Hypothalamus (tissue), 51 donors: ENCODE measurements at places on chromosomes 7 and 10.

GRCh38 chr7:100155553-100156317, 2.8 kb downstream of the TRAPPC14 start:
- DNase-seq: no peak

GRCh38 chr10:11705722-11706121, 36.5 kb upstream of the ECHDC3 start:
- DNase-seq: no peak

DNA sequence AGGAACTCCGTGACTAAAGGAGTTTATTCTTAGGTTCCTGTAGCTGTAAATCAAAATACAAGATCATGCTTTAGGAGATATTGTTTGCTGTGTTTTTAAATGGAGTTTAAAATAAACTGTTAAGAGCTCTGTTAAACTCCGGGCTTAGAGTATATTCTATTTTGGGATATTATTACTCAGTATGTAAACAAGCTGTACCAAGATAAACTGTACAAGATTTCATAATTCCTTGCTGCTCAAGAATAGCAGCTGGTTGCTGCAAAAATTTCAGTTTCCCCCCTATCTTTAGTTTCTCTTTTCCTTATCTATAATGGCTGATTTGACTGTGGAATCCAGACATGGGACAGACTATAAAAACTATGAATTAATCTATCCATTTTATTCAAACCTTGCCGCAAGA, 215.7 kb downstream of the HTR7 start:
- no peak for DNase-seq

DNA sequence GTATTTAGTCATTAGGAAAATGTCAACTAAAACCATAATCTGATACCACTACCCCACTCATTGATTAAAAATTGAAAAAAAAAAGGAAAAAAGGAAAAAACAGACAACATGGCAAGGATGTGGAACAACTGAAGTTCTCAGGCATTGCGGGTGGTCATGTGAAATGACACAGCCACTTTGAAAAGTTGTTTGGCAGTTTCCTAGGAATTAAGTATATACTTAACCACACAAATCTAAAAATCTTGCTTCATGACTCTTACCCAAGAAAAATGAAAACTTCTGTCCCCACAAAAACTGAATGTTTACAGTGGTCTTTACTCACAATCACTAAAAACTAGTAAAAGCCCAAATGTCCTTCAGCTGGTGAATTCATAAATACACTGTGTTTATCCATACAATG, 254.5 kb downstream of the AHR start:
- DNase-seq: no peak

DNA sequence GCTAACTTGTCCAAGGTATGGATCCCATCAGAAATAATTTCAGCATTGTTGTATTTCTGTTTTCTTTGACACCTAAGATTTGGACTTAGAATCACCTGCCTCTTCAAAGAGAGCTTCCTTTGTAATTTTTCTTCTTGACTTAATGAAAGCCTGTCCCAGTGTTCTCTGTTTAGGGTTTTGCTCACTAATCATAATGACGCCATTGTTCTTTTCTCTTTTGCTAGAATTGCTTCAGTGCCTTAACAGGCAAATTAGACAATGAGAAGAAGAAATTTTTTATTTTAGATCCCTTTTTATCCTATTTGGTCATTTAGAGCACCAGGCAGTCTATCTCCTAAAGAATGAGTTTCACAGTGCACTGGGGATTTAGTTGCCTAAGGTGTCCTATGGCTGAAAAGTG, 128.5 kb downstream of the SND1 start:
- no peak for DNase-seq

DNA sequence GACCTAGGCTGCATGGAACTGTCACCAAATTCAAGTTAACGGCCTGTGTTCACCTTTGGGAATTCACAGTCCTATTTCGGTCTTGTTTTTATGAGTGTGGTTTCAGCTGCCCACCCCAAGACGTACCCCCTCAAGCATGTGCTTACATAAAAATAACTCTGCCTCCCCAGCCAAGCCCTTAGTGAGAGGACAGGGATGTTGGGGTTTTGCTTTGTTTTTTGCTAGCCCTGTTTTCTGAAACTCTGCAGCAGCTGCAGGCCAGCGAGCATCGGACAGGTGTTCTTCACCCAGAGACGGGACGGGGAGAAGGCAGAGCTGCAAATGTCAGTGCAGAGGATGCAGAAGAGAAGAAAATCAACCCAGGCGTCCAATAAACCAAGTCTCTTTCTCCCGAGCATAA, 13.5 kb downstream of the CHST15 start:
- no peak for DNase-seq

DNA sequence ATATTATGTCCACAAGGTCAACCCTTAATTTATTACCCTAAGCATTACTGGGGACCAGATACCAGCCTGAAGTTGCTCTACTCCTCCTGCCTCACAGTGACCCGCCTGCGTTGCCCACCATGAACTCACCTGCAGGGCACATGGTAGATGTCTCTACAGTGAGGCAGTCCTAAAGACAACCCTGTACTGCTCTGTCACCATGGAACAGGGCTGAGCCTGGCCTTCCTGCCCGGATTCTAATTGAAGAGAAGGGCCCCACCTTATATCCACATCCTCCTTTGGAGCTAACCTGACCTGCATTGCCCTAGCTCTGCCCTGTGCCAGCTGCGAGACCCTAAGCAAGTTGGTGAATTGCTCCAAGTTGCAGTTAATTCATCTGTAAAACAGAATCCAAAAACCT, 4.1 kb downstream of the SH3PXD2A start:
- no peak for DNase-seq

GRCh38 chr7:44981035-44981706, 2.4 kb upstream of the MYO1G start:
- no peak for DNase-seq

GRCh38 chr7:69754476-69754875, 156.2 kb downstream of the AUTS2 start:
- no peak for DNase-seq

DNA sequence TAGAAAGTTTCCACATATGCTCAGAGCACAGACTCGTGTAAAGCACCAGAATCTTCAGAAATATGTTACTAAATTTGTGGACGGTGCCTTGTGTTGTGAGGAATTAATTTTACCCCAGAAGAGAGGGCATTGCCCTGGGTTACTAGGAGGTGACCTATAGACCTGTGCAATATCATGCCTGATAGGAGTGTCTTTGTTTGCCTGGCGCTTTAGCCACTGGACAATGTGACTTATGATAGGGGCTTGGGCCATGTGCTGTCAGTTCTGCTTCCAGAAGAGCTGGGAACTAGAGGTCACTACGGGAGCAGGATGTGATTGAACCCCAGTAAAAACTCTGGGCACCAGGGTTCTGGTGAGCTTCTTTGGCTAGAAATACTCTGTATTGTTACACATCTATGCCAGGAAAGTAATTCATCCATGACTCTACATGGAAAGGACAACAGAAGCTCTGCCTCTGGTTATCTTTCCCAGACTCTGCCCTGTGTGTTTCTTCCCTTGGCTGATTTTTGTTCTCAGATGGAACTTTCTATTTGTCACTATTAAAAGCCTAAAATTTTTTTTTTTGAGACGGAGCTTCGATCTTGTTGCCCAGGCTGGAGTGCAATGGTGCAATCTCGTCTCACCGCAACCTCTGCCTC, 75.5 kb downstream of the SIRT1 start:
- no peak for DNase-seq

DNA sequence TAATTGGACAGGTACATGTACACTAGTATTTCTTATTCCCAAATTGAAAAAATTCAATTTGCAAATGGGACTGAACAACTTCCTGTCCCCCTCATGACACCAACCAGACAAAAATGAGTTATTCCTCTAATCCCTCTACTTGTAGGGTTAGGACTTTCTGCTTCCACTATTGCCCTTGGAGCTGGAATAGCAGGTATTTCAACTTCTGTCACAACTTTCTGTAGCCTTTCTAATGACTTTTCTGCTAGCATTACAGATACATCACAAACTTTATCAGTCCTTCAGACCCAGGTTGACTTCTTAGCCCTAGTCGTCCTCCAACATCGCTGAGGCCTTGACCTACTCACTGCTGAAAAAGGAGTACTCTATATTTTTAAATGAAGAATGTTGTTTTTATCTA, 6.4 kb downstream of the CYP3A7 start:
- DNase-seq: no peak

GRCh38 chr10:99280472-99280871, 44.8 kb upstream of the HPSE2 start:
- DNase-seq: no peak

GRCh38 chr7:144818511-144818910, 17.3 kb downstream of the TPK1 start:
- no peak for DNase-seq

DNA sequence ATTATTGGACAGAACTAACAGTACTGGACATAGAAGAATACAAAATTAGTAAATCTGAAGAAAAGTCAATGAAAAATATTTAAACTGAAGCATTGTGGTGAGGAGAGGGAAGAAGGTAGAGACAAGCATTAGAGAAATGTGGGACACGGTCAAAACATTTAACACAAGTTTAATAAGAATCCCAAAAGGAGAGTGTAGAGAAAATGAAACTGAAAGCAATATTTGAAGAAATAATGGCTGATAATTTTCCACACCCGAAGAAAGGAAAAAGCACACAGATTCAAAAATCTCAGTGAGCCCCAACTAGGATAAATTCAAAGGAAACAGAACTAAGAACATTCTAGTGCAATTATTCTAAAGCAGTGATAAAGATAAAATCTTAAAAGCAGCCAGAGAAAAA, 126.4 kb upstream of the LRRTM3 start:
- DNase-seq: no peak

- no peak for DNase-seq
These were observed 111.5 kb downstream of the COL26A1 start for GRCh38 chr7:101474178-101474577.

- DNase-seq: no peak
These were observed 83.7 kb downstream of the ZMIZ1 start for GRCh38 chr10:79152423-79152817.

DNA sequence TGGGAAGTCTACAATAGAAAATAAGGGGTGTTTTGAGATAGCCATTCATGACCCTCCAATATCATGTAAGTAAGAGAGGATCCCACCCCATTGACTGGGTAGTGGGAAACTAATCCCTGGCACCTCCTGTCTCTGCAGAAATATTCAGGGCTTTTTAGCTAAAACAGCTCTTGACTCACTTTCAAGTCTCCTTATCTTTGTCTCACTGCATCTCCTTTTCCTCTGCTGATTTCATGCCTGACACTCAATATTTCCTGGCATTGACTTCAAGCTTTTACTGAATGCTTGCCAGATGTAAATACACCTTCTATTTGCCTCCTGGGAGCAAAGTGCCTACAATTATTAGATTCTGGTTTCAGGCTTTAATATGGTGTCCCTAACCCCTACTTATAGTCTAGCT, 57.1 kb downstream of the CHRM2 start:
- no peak for DNase-seq

GRCh38 chr7:149240637-149241036, 1.2 kb downstream of the ZNF212 start:
- DNase-seq: no peak

- peak; percentile 5 for DNase-seq
These were observed 1.7 kb downstream of the SORBS1 start for GRCh38 chr10:95559471-95559870.

- no peak for DNase-seq
These were observed 24.0 kb downstream of the ZNRF2 start for GRCh38 chr7:30308389-30308788.

GRCh38 chr7:49848211-49848841, 74.9 kb downstream of the VWC2 start:
- no peak for DNase-seq
